ENCODE measurements at places on chromosomes 7 and 10.

DNA sequence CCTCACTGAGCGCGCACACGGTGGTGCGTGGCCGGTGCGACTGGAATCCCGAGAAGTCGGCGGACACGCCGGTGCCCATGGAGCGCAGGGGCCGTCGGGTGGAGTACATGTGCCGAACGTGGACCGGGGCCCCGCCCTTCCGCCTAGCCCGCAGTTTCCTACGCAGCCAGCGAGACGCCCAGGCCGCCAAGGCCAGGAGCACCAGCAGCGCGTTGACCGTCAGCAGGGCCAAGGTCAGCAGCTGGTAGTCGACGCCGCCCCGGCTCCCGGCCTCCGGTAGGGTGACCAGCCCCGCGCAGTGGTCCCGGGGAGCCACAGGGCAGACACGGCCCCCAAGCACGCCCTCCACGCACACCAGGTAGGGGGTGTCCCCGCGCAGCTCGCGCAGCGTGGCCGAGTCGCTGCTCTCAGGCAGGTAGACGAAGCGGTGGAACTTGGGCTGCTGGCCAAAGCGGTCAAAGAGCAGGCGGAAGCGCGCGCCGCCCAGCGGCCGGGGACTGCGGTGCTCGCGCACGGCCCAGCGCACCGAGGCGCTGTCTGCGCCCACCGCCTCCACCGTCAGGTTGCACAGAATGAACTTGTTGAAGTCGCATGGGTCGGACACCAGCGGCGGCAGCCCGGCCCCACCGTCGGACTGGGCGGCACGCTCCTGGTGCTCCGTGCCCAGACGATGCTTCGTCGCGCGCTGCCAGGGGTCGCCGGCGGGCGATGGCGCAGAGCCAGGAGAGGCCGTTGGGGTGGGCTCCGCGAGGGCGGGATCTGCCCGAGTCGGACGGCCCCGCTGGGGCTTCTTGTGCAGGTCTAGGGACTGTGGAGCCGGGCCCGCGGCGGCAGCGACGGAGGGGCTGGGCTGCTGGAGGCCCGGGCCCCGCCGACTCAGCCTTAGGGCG, 2.2 kb downstream of the TRIL start:
- no peak for DNase-seq

GRCh38 chr10:72248468-72249151, 25.1 kb upstream of the DDIT4 start:
- peak; percentile 14 for DNase-seq

DNA sequence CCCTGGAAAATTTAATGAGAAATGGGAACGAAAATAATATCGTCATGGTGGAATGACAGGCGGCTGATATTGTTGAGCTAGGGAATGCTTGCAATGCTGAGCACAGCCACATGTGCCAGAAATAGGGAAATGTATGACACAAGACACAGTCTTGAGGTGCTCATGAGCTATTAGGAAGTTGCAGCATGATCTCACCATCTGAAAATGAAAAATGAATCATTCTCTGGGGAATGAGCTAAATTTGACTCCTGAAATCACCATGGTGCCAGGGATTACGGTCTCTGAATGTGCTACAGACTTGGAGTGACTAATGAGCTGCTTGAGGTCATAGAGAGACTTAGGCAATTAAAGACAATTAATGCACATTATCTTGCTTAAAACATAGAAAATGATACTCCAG, 845.0 kb downstream of the CNTNAP2 start:
- DNase-seq: no peak

GRCh38 chr7:29105752-29106668, 40.3 kb downstream of the CPVL start:
- no peak for DNase-seq

GRCh38 chr10:88395677-88396076, 187.4 kb downstream of the RNLS start:
- DNase-seq: no peak

DNA sequence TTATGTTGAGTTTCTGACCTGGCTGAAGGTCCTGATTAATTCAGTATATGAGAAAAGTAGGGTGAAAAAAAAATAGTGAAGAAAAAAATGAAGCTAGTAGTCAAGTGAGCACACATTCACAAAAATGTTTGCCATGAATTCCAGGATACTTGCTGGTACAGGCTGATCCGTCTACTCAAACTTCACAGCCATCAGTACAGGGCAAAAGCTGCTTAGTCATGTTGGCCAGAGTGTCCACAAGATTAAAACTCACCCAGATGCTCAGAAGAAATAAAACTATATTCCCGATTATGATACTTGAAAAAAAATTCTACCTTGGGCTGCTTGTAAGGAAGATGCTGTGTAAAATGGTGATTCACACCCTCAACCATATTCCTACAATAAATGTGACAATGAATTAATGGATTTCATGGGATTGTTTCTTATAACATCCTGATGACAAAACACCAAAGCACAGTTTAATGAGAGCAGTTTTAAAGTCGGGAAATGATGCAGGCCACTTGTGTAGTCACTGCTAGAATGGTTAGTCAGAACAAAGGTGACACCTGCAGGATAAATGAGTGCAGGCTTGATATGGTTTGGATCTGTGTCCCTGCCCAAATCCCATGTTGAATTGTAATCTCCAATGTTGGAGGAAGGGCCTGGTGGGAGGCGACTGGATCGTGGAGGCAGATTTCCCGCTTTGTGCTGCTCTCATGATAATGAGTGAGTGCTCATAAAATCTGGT, 49.2 kb upstream of the ANKRD1 start:
- no peak for DNase-seq

- DNase-seq: no peak
These were observed 215.8 kb downstream of the PHTF2 start for GRCh38 chr7:78014401-78014800.

DNA sequence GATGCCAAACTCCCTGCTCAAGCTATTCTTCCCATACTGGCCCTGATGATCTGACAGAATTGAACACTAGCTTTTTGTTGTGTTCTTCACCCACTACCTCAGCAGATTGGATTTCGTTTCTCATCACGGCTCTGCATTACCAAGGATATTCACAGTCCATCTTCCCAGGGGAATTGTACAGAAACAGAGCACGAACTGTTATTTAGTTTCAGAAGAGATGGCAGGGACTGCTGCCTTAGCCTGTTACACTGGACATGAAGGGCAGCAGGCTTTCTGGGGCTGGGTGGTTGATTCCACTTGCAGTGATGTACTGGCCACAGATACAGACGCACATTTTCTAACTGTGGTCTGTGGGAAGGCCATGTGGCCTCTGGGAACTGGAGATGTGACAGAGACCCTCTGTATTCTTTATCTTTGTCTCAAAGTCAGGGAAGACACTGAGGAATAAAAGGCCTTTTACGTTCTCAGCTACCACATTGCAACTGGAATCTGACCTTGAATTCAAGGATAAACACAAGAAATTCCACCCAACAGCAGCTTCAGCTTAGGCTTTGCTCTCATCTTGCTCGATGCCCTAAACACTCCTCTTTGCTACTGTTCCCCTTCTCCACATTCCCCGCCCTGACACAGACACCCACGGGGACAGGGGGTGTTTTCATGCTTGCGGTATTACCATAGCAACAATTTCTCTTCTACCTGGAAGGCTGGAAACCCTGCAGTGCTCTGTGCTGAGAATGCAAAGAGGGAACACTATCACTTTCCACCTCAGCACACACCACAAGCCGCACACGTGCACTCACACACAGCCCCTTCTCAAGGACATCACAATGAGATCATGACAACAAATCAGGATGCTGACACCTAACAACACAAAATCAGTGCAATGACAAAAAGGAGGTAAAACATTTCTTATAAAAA, 81.7 kb downstream of the RNF216 start:
- peak; percentile 51 for DNase-seq

GRCh38 chr7:26345837-26346236, 54.2 kb downstream of the SNX10 start:
- DNase-seq: no peak

GRCh38 chr7:142669074-142669654, 80.1 kb upstream of the PRSS1 start:
- no peak for DNase-seq
